ENCODE measurements at places on chromosomes 1 and 21.

DNA sequence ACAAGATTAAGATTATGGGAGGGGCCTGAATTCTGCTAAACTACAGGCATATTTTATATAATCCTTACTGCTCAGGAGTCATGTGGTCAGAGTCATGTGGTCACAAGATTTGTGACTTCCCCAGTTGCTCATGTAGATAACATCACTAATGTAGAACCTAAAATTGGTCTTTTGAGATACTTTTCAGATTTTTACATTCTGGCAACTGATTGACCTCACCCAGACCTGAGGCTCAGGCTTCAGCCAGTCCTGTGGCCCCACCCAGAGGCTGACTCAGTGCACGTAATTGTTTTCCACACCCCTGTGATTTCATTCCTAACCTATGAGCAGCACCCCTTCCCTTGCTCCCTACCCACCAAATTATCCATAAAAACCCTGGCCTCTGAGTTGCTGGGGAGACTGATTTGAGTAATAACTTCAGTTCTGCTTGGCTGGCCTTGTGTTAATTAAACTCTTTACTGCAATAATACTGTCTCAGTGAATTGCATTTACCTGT lies 41.7 kb upstream of the ZNF326 start:
- no peak for DNase-seq

- no peak for DNase-seq
These were observed 546 bp downstream of the POU2F1 start for GRCh38 chr1:167221126-167221737.

GRCh38 chr1:27648602-27649305 lies 13.8 kb upstream of the FGR start:
- no peak for DNase-seq

DNA sequence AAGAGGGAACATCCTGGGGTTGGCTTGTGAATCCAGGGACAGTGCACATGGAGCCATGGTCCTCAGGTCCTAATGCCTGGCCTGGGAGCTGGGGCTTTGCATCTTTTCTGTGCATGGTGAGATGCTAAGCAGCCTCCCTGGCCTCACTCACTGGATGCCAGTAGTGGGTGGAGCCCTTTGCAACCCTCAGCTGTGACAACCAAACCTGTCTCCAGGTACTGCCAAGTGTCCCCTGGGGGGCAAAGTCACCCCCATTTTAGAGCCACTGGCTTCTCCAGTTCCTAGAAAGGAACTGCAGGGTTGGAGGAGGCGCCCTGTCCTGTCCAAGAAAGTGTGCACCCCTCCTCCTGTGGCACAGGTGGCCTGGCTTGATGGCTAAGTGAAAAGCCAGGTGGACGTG lies 44.6 kb upstream of the GRIK3 start:
- DNase-seq = no peak

DNA sequence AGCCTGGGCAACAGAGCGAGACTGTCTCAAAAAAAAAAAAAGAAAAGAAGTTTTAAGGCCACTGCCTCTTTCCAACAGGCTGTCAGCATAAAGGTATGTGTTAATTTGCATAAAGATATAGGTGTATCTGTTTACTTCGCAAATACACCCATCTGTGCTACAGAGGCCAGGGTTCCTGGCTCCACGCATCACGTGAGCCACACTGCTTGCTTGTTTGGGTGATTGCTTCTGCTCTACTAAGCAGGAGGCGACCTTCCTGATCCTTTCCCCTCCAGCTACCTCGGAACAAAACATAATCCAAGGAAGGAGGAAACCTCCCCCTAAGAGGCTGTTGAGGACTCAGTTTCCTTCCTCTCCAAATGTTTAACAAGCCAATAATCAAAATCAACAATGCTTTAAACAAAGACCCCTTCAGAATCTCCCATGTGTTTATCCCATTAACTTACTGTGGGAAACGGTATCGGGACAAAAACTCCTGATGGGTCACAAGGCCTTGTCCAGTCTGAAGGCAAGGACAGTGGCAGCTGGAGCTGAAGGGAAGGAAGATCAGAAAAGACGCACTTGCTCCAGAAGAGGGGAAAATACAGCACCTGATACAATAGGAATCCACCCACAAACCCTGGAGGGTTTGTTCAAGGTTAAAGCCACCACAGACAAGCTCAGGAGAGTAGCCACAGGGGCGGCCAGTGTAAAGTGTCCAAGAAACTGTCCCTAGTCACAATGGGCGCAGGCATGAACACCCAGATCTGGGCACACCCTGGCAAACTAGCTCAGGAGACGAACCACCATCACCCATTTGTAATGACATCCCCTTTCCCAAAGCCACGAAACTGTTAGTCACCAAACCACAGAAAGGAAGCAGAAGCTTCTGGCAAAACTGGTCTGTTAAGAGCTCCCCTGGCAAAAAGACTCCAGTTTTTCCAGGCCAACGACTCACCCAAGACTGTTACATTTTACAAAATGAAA lies 17.2 kb downstream of the CTNNBIP1 start:
- DNase-seq = no peak

GRCh38 chr1:228336308-228337030 lies 70.2 kb downstream of the TRIM11 start:
- DNase-seq = no peak

DNA sequence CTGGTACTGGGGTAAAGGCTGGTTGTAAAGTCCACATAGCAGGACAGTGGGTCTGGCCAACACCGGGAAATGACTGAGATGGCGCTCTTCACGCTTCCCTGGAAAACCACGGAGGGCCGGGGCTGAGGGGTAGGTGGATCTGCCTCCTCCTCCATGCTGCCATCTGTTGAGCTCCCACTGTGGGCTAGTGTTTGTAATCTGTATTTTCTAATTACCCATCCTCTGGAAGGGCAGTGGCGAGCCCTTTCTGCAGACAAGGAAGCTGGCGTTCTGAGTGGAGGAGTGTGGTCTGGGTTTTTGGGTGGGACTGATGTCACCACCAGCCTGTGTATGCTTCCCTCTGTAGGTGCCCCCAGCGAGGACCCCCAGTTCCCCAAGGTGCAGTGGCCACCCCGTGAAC lies 34.1 kb upstream of the LHX4 start:
- DNase-seq = no peak

DNA sequence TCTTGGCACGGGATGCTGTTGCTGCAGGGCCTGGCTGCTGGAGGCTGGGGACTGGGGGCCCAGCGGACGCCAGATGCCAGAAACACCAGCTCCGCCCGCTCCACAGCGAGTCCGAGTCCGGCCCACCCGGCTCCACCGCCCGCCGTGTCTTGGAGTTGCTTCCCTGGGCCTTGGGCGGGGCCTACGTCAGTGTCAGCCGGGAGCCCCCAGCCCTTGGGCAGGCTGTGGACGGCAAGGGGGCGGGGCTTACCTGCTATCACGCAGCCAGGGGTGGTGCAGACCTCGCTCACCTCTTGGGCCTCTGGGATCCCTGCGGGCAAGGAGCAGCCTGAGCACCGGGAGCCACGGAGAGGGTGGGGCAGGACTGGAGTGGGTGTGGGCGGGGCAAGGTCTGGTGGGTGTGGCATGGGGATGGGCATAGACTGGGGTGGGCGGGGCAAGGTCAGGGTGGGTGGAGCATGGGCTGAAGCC lies 21.8 kb downstream of the MMEL1 start:
- no peak for DNase-seq

DNA sequence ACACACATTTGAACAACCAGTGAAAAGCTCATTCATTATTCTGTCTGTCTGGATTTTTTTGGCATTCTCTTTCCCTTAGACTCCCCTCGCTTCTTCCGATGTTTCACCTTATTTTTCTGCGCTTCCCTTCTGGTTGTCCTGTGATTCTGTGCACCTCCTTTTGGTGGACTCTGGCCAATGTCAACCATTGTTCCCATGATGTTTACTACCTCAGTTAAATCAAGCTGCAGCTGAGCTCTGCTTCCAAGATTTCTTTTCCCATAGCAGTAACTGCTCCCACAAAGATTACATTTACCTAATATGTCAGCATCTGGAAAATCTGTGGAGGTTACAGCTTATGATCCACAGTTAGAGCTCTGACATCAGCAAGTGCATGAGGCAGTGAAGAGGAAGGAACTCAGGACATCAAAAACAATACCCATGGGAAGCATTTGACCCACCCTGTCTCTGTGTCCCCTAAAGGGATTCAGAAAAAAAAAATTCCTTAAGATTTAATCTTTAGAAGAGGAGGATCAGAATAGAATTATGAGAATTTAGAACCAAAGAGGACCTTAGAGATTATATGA lies 69.9 kb upstream of the ADAMTS5 start:
- no peak for DNase-seq
